ENCODE measurements at places on chromosomes 2 and 18. TPM values are rescaled to one million over a fixed set of nuclear protein-coding genes. Genes with fewer than 3 reads are reported as not detected.

- DNase-seq = no peak
These were observed 289.2 kb downstream of the ERBB4 start for GRCh38 chr2:212249451-212249850.

- no peak for DNase-seq
These were observed 9.8 kb downstream of the CAVIN2 start for GRCh38 chr2:191836853-191837769.

GRCh38 chr18:62558015-62558663 lies 35.3 kb downstream of the ZCCHC2 start:
- no peak for DNase-seq

DNA sequence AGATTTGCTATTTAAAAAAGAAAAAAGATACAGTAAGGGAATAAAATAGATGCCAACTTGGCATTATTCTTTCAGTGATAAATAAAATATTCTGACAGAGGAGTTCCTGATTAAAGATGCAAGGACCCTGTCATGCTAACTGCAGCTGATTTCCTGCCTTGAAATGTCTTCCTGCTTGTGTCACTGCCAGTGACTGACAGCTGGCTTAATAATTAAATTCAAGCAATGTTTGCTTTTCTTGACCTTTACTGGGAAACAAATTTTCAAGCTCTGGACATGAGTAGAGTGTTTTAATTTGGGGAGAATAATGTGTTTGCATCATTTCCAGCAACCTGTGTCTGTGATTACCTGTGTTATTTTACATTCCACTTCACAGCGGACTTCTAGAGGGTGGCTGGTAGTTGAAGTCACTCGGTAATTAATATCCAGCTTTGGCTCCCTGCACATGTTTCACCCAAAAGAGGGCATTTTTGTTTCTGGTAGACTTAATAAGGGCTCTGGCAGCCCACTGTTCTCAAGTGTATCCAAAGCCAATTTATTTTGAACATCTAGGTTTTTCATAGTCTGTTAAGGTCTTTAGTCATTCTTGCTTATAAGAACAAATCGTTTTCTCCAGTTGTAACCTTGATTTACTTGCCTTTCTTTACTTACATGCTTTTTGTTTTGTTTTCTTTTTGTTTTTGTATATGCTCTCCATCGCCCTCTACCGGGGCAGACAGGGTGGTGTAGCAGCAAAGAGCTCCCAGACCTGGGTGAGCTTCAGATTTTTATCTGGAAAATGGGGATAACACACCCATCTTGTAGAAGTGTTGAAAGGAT lies 48.5 kb upstream of the PROKR1 start:
- peak; percentile 48 for DNase-seq

DNA sequence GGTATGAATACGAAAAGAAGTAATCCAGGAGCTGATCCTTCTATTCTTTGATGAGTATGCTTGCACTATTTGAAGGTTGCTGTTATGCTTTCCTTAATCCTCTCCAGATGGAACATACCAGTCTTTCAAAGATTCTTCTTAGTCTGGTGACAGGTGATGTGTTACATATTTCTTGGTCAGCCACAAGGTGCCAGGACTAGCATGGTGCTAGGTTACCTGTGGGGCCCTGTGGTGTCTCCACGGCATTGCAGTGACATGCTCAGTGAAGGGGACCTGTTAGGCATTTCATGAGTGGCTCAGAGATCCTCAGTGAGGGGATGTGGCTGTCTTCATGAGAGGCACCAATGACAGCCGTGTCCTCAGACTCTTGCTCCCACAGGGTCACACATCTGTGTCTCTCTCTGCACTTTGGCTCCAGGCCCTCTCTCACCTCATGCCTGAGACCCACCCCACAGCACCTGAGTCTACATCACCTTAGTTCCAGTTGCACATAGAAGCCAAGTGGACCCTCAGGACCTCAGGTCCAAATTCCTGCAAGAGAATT lies 13.1 kb upstream of the RAB31 start:
- DNase-seq = no peak

GRCh38 chr2:26911911-26912861 lies 58.3 kb upstream of the MAPRE3 start:
- DNase-seq = no peak

GRCh38 chr2:27627963-27628766 lies 647 bp downstream of the CCDC121 start:
- DNase-seq = no peak

- DNase-seq = no peak
These were observed 151.4 kb downstream of the TNS1 start for GRCh38 chr2:217851191-217852020.

- DNase-seq = no peak
These were observed 209.1 kb downstream of the CTNNA2 start for GRCh38 chr2:79721966-79722365.

DNA sequence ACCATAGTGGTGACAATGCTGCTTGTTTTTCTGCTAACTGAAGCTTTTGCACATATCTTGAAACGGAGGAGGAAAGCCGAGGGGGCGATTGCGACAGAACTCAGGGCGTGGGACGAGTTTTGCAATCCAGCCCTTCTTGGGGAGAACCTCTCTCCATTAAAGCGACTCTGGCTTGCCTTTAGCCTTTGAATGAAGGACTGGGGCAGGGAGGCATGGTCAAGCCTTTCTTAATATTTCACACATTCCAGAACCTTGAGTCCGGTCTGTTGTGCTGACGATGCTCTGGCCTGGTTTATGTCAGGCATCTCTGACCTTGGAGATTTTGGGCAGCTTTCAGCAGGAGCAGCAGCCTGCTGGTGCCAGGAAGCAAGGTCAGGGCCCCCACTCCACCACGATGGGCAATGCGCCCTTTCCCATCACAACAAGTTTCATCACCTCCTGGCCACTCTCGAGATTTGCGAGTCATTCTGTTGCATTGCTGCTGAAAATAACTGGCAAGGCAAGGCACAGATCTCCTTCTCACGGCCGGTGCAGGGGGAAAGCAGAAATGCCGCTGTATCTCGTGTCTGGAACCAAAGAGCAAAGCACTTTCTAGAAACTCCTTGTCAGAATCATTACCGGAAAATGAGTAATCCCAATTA lies 10.8 kb downstream of the EMILIN2 start:
- DNase-seq = no peak

- DNase-seq = no peak
These were observed 48.8 kb downstream of the TCF7L1 start for GRCh38 chr2:85181844-85182456.

DNA sequence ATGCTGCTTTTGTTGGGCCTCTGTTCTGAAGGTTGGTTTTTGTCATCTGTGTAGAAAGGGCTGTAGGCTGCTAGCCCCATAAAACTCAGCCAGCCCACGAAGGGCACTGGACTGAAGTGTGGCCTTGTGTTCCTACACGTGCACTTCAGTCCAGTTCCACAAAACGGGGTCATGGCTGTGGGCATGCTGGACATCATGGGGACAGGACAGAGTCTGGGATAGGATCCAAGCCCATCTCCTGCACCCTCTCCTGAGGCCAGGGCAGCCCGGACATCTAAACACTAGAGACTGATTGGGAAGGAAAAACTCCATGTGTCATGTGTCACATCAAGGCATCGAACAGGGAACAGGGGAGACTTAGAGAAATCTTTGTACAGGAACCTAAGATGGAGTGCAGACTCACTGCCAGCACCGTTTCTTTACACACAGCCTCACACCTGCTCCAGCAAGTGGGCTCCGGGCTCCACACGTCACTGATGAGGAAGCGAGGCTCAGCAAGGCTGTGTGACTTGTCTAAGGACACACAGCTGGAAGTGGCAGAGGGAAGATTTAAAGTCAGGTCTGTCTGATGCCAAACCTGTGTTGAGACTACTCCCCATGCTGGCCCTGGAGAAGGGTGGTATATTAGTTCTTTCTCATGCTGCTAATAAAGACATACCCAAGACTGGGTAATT lies 74.8 kb upstream of the BCL2L11 start:
- DNase-seq = no peak

DNA sequence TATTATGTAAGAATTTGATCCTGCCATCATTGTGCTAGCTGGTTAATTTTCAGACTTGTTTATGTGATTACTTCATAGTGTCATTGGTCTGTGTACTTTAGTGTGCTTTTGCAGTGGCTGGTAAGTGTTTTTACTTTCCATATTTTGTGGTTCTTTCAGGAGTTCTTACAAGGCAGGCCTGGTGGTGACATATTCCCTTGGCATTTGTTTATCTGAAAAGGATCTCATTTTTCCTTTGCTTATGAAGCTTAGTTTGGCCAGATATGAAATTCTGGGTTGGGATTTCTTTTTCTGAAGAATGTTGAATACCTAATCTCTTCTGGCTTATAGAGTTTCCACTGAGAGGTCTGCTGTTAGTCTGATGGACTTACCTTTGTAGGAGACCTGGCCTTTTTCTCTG lies 72.8 kb upstream of the MC4R start:
- no peak for DNase-seq

- DNase-seq = no peak
These were observed 159.8 kb downstream of the TAF4B start for GRCh38 chr18:26386002-26386401.

DNA sequence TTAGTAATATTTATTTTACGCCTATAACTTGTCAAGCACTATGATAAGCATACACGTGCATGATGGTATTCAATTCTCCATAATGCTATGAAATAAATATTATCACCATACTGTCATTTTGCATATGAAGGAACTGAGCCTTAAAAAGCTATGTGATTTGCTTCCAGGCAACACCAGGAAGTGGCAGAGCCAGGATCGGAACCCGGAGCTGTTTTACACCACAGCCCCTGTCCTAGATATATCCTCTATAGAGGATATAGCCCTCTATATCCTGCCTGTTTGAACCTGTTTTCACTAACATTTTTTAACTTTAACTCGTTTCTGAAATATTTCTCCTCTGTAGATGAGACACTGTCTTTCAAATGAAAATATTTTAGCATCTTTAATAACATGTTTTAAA lies 690.0 kb downstream of the SATB2 start:
- no peak for DNase-seq

DNA sequence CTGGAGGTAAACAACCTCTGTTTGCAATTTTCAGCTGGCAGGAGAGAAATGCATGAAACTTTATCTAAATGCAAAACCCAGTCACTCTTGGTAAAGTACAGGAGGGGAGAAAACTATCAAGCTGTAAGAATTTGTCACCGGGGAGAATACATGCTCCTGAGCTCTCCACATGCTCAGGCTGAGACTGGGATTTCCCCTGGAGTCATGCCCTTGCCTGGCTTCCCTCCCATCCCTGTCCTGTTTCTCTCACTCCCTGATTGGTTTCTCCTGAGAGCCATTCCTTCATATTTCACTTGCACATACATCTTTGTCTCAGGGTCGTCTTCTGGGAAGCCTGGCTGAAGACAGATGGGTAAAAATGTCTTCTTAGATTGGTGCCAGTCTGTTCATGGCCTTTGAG lies 52.9 kb upstream of the SPATS2L start:
- no peak for DNase-seq

- DNase-seq = no peak
These were observed 23.9 kb downstream of the MEMO1 start for GRCh38 chr2:31986906-31987305.

- DNase-seq = no peak
These were observed 254.8 kb downstream of the TGIF1 start for GRCh38 chr18:3704556-3705344.

DNA sequence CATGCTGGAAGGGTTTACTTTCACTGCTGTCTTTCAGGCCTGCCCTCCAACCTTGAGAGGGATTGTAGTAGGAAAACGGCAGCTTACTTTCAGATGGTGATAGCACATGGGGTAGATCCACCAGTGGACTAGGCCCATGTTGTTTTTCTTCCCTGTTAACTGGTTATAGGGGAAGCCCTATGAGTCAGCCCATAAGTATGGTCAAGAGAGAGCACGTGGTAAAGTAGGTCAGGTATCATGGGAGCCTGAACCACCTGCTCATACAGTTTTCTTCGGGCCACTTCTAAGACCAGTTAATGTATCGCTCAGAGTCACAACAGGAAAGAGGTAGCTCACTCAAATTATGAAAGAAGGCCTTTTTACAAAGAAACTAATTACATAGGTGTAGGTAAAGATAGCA lies 33.0 kb downstream of the PDK1 start:
- no peak for DNase-seq

METTL8 gene
- total RNA-seq = 20.9 TPM

ANTXR1 gene
- total RNA-seq = 0.11 TPM

APCDD1 gene
- total RNA-seq = not detected

DSG4 gene
- not detected for total RNA-seq

RAB6C gene
- total RNA-seq = not detected

IWS1 gene
- 53.1 TPM for total RNA-seq

SERPINB4 gene
- total RNA-seq = not detected

DAW1 gene
- not detected for total RNA-seq

TUBB8B gene
- not detected for total RNA-seq

AQP4 gene
- total RNA-seq = not detected

GCG gene
- not detected for total RNA-seq

NOL4 gene
- not detected for total RNA-seq

NRP2 gene
- 3.3 TPM for total RNA-seq

TANC1 gene
- 0.33 TPM for total RNA-seq

Data from activated naive CD8-positive, alpha-beta T cell treated with anti-CD3 and anti-CD28 coated beads, Interleukin-2, amount 10 ng/mL, durations not matched to agents 7 days and 5 days (primary cell).